COLO829 (cell line): ENCODE measurements at places on chromosomes 6 and 20.

DNA sequence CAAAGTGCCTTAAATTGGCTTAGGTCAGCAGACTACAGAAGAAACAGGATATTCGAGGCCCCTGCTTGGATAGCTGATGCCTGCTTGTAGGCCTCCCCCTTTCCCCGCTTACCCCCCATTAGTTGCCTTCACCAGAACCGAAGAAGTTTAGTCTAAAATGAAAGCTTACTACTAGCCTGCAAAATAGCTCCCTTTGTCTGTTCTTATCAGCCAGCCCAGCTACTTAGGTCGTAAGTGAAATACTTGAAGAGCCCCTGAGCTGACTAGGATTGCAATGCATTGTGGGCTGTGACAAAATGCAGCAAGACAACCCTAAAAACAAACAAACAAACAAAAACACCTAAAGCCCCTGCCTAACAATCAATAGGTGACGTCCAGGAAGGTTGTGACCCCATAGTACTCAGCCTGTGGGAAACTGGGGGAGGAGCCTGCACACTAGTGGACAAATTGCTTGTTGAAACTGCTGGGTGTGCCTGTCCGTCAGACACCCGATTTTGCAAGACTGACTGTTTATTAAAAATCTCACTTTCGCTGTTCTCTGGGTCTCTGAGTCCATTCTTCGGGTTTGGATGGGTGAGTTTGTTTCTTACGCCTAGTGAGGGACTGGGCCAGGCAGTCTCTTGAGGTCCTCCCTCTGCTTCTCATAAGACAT, 105.0 kb upstream of the DUSP22 start:
- DNase-seq: no peak

DNA sequence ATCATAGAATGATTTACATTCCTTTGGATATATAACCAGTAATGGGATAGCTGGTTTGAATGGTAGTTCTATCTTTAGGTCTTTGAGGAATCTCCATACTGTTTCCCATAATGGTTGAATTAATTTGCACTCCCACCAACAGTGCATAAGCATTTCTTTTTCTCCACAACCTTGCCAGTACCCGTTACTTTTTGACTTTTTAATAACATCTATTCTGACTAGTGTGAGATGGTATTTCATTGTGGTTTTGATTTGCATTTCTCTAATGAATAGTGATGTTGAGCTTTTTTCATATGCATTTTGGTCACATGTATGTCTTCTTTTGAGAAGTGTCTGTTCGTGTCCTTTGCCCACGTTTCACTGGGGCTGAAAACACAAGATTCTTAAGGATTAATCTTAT, 107.3 kb downstream of the TINAG start:
- DNase-seq: no peak

DNA sequence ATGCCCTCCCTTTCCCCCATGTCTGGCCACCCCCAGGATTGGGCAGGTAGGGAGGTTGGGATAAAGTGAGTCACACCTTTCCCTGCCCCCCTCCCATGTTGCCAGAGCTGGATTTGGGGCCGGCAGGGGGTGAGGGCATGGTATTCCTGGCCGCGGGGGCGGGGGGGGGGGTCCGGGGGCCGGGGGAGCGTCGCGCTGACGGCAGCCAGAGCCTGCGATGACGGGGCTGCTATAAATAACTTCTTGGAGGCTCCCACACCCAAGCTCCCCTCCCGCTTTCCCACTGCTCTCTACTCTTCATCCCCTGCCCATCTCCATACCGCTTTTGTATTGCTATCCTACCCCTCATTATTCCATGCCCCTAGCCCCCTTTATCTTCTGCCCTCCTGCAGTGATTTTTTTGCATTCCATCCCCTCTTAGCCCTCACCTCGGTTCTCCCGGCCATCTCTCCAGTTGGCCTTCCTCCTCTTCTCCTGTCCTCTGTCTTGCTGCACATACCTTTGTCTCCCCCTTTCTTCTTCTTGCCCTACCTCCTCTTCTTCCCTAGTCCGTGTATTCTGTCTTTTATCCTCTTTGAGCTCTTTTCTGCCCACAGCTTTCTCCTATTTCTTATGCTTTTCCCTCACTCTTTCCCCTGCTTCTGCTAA, 13.8 kb downstream of the SYNGAP1 start:
- no peak for DNase-seq

GRCh38 chr6:136403110-136403980, 113.7 kb upstream of the BCLAF1 start:
- DNase-seq: peak; percentile 50

GRCh38 chr6:4901386-4902061, 102.3 kb downstream of the RPP40 start:
- no peak for DNase-seq

DNA sequence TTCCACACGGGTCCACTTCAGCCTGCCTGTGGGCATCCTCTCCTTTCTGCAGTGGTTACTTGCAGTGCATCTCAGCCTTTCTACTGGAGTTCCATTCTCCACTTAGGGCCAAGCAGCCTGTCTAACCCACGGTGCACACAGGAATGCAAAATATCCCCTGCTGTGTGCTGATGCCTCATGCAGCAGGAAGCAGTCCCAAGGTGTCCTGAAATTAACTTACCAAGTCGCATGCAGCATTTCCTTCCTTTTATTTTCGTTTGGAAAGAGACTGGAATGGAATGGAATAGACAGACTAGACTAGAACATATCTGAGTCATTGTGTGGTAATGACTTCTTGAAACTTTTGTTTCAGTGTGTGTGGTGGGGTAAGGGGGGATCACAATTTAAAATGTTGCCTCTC, 25.9 kb upstream of the FOXQ1 start:
- no peak for DNase-seq

GRCh38 chr6:115067690-115068447, 725.0 kb upstream of the HS3ST5 start:
- DNase-seq: no peak

DNA sequence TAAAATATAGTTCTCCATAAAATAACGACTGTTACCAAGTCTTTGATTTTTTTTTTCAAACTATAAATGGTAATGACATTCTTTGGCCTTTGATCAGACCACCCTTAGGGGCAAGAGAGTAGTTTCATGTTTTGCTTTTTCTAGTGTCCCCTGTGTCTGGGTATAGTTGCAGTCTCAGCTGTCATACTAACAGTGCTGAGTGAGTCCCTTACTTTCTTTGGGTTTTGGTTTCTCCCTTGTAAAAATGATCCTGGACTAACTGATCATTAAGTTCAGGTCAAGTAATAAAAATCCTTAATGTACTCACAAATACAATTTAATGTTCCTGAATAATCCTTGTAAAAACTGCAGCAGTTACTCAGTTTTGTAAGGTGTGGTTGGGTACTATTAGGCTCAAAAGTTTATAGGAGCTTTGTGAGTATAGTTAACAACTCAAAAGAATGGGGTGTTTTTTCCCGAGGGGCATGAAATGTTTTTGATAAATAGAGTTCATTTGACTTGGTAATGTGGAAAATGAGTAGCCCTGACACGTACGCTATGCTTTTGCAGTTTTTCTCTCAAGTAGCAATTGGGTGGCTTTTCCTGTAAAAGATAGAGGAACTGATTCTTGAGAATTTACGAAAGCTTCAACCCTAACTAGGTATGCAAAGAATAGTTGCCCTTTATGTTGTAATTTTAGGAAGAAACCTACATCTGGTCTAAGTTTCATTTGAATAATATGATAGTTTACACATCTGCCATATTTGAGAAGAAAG, 6.2 kb downstream of the PTPN1 start:
- DNase-seq: no peak

GRCh38 chr6:135423649-135424128, 73.9 kb downstream of the AHI1 start:
- peak; percentile 43 for DNase-seq

- no peak for DNase-seq
Measured at GRCh38 chr20:36777576-36777975, 4.0 kb upstream of the DSN1 start.

DNA sequence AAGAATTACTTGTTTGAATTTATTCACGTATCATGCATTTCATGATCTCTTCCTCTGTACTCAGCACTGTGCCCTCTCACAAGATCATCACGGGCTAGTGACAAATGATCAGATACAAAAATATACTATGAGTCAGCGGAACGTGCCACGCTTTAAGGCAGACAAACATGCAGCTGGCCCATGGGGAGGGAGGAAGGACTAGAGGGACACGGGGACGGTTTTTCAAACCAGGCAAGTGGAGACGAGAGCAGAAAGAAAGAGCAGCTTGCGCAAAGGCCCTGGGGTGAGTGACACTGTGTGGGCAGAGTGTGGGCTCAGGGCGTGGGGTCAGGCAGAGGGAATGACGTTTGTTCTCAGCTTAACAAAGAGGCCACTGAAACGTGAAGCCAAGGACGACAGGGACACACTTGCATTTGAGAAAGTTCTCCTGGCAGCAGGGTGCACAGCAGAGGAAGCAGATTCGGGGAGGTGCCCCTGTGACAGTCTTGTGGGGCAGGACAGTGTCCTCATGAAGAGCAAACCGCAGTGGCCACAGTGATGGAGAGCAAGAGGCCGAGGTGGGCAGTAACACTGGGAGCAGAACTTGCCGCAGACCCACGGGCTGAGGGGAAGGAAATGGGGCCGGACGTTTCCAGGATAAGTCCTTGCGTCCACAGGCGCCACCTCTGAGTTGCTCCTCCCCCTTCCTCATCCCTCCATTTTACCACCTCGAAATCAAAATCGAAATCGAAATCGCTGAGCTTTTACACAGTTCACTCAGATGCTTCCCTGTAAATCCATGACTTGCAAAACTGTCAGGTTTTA, 6.9 kb upstream of the RPS6KA2 start:
- peak; percentile 42 for DNase-seq

GRCh38 chr6:47438481-47439347, 38.9 kb upstream of the CD2AP start:
- DNase-seq: no peak

- no peak for DNase-seq
Measured at GRCh38 chr6:100493206-100493888, 28.6 kb upstream of the SIM1 start.

- DNase-seq: no peak
Measured at GRCh38 chr6:23282252-23283021, 713.1 kb downstream of the HDGFL1 start.

DNA sequence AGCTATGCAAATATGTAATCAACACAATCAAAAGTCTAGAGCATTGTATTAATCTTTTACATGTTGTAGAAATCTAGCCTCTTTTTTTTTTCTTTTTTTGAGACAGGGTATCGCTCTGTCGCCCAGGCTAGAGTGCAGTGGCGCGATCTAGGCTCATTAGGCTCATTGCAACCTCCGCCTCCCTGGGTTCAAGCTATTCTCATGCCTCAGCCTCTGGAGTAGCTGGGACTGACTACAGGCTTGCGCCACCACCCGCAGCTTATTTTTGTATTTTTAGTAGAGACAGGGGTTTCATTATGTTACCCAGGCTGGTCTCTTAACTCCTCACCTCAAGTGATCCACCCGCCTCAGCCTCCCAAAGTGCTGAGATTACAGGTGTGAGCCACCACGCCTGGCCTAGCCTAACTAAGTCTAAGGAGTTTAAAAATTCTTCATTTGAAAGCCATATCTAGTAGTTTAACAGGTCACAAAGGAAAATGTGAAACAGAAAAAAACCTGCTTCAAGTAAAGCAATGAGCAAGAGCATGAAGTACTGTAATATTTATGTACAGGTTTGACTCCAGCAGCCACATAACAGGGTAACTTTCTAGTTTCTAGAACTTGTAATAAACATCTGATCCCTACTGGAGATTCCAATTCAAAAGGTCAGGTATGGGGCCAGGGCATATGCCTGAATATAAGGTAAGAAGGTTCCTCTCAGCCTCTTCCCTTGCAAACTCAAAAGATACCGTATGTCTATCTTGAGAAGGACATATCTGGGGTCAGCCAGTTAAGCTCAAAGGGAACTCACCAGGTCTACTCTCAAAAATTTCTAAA, 4.4 kb downstream of the CPNE1 start:
- no peak for DNase-seq
